Cardiac muscle cell (in vitro differentiated cells and primary cell): ENCODE measurements at places on chromosomes 16 and 17. TPM values are rescaled to one million over a fixed set of nuclear protein-coding genes. Genes with fewer than 3 reads are reported as not detected.

Gene FAM171A2
- total RNA-seq: 45.1 and 49.5 TPM in 2 replicates

Gene NEUROD2
- total RNA-seq: not detected in 2 replicates

Gene PPY
- total RNA-seq: not detected in 2 replicates

Gene TIMP2
- 22.0 and 25.8 TPM in 2 replicates for total RNA-seq

Gene ENO3
- total RNA-seq: 595 and 1,068 TPM in 2 replicates

Gene ST6GALNAC2
- 0.11 and 1.0 TPM in 2 replicates for total RNA-seq

Gene MYH2
- 0.11 TPM in 1 of 2 replicates, not detected in the other for total RNA-seq

Gene TMC6
- 83.0 and 144 TPM in 2 replicates for total RNA-seq

DNA sequence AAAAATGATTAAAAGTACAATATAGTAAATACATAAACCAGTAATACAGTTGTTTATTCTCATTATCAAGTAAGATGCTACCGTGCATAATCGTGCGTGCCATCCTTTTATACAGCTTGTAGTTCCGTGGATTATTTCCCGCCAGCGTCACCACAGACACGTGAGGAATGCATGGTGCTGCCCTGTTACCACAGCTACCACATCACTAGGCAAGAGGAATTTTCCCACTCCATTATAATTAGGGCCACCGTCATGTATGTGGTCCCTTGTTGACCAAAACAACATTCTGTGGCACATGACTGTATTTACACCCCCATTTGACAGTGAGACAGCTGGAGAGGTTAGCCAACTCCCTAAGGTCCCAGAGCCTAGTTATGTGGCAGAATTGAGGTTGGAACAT, 30.5 kb upstream of the LGALS9 start:
- no peak for DNase-seq
- H3K4me1 ChIP-seq: peaks cover 8% of the 10 kb centered on the region
- no peaks in the 10 kb centered on the region for H3K27me3 ChIP-seq
- H3K36me3 ChIP-seq: peaks cover under 1% of the 10 kb centered on the region
- H3K4me3 ChIP-seq: no peak overlapping the region
- no peak overlapping the region for H3K27ac ChIP-seq

GRCh38 chr17:72774236-72774635, 318.3 kb downstream of the SLC39A11 start:
- H3K27me3 ChIP-seq: no peaks in the 10 kb centered on the region
- no peaks in the 10 kb centered on the region for H3K36me3 ChIP-seq
- no peak for DNase-seq
- H3K27ac ChIP-seq: no peak overlapping the region

DNA sequence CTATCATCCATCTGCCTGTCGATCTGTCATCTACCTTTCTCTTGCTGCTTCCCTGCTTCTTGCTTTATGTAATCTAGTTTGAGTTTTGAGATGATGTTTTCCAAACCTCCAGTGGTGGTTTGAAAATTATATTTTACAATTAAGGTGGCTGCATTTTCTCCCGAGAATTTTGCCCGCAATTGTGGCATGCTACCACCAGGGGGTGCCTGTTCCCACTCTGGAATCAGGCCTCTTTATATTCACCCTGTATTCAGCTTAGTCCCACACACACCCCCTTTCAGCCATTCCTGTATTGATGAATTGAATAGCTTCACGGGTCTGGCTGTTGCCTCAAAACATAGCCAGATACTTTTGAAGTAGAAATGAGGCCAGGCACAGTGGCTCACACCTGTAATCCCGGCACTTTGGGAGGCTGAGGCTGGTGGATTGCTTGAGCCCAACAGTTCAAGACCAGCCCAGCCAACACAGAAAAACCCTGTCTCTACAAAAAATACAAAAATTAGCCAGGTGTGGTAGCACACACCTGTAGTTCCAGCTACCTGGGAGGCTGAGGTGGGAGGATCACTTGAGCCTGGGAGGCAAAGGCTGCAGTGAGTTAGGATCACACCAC, 3.2 kb downstream of the PRSS22 start:
- no peak for DNase-seq
- H3K4me1 ChIP-seq: no peaks in the 10 kb centered on the region
- H3K36me3 ChIP-seq: no peaks in the 10 kb centered on the region
- no peak overlapping the region for H3K4me3 ChIP-seq
- peaks cover 29% of the 10 kb centered on the region for H3K27me3 ChIP-seq

GRCh38 chr17:65231662-65232335, 94.6 kb downstream of the RGS9 start:
- H3K27ac ChIP-seq: no peak overlapping the region
- DNase-seq: peak; percentile 83
- H3K36me3 ChIP-seq: no peaks in the 10 kb centered on the region
- no peak overlapping the region for H3K4me3 ChIP-seq
- no peaks in the 10 kb centered on the region for H3K27me3 ChIP-seq

GRCh38 chr16:78654929-78655328, 555.5 kb downstream of the WWOX start:
- no peaks in the 10 kb centered on the region for H3K4me1 ChIP-seq
- H3K36me3 ChIP-seq: no peaks in the 10 kb centered on the region
- no peak overlapping the region for H3K4me3 ChIP-seq
- no peaks in the 10 kb centered on the region for H3K27me3 ChIP-seq
- no peak for DNase-seq
- no peak overlapping the region for H3K27ac ChIP-seq

DNA sequence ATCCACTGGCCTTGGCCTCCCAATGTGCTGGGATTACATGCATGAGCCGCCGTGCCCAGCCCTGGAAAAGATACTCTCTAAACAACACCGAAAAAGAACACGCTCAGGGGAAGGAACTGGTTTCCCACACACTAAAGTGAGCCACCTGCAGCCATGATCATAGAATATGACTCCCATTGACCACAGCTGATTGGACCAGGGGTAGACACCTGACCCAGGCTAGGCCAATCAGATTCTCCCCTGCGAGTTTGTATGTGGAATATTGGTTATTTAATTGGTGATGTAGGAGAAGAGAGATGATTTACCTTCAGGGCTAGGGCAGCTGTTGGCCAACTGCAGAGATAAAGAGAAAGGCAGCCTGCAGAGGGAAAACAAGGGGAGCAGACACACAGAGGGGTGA, 9.0 kb upstream of the GGA2 start:
- no peaks in the 10 kb centered on the region for H3K27me3 ChIP-seq
- H3K27ac ChIP-seq: no peak overlapping the region
- H3K36me3 ChIP-seq: peaks cover 21% of the 10 kb centered on the region
- no peak overlapping the region for H3K4me3 ChIP-seq

DNA sequence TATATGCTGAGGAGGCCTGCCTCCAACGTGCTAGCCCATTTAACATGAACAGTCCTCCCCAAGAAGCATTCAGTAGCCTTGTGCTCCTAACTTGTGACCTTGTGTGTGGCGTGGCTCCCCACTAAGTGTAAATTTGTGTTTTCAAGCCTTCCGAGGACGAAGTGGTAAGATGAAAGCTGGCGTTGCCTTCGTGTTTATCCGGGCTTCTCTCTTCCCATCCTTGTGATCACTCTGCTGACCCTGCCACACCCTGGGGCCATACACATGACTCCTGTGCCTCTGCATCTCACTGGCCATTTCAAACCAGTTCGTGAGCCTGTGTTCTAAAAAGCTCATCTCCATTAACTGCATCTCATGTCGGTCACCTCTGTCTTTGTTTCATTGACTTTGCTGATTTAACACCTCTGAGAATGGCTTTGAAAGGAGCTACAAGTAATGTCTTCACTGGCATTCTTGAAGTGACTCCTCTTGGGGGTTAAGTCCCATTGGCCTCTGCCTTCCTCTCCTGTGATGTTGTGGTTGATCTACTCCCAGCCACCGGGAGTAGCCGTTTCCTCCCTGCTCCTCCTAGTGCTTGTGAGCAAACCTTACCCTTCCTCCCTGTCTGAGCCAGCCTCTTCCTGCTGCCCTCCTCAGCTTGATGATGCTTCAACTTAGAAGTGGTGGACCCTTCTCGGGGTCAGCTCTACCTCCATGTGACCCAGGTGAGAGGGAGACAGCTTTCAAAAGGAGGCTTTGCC, 27.4 kb upstream of the NAGLU start:
- H3K4me1 ChIP-seq: peaks cover 18% of the 10 kb centered on the region
- peaks cover 8% of the 10 kb centered on the region for H3K36me3 ChIP-seq
- no peak overlapping the region for H3K27ac ChIP-seq
- DNase-seq: peak; percentile 10
- no peaks in the 10 kb centered on the region for H3K27me3 ChIP-seq
- H3K4me3 ChIP-seq: no peak overlapping the region

DNA sequence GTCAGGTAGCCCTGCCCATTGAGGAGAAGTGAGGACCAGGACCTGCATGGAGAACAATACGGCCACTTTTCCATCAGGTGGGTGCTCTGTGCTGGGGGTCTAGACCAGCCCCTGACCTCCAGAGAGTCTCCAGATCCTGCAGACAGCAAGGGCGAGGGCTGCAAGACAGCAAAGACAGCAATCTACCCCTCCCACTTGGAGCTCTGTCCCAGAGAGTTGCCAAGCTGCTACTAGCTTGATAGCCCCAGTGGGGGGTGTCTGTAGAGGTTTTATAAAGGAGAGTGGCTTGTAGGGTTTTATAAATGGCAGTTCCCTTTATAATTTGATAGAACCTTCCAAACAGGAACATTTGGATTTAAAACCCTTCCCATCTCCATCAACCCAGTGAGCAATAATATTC, 16.7 kb upstream of the SLFN11 start:
- no peak overlapping the region for H3K4me3 ChIP-seq
- H3K4me1 ChIP-seq: no peaks in the 10 kb centered on the region
- no peaks in the 10 kb centered on the region for H3K36me3 ChIP-seq
- DNase-seq: no peak
- H3K27me3 ChIP-seq: peaks cover 3% of the 10 kb centered on the region

GRCh38 chr16:49838441-49839016, 17.4 kb downstream of the ZNF423 start:
- peak overlapping the region; percentile 4 for H3K4me3 ChIP-seq
- H3K27me3 ChIP-seq: no peaks in the 10 kb centered on the region
- no peaks in the 10 kb centered on the region for H3K36me3 ChIP-seq
- peaks cover 24% of the 10 kb centered on the region for H3K4me1 ChIP-seq

GRCh38 chr16:87674419-87674818, 72.1 kb downstream of the JPH3 start:
- H3K27ac ChIP-seq: no peak overlapping the region
- no peak overlapping the region for H3K4me3 ChIP-seq
- H3K4me1 ChIP-seq: no peaks in the 10 kb centered on the region
- H3K27me3 ChIP-seq: no peaks in the 10 kb centered on the region
- no peak for DNase-seq

- H3K36me3 ChIP-seq: no peaks in the 10 kb centered on the region
- H3K4me1 ChIP-seq: no peaks in the 10 kb centered on the region
- H3K27me3 ChIP-seq: no peaks in the 10 kb centered on the region
- no peak overlapping the region for H3K27ac ChIP-seq
- no peak overlapping the region for H3K4me3 ChIP-seq
Measured at GRCh38 chr17:14448818-14449217, 147.9 kb downstream of the HS3ST3B1 start.

- peaks cover 38% of the 10 kb centered on the region for H3K4me1 ChIP-seq
- peak overlapping the region; percentile 79 for H3K27ac ChIP-seq
- H3K4me3 ChIP-seq: no peak overlapping the region
- H3K36me3 ChIP-seq: no peaks in the 10 kb centered on the region
- H3K27me3 ChIP-seq: no peaks in the 10 kb centered on the region
- peak; percentile 63 for DNase-seq
Measured at GRCh38 chr17:1111599-1112443, 68.0 kb downstream of the ABR start.

- H3K27ac ChIP-seq: no peak overlapping the region
- H3K27me3 ChIP-seq: peaks cover 6% of the 10 kb centered on the region
- no peak for DNase-seq
- peaks cover 5% of the 10 kb centered on the region for H3K4me1 ChIP-seq
Measured at GRCh38 chr16:31703526-31704128, 170.0 kb upstream of the ZNF267 start.

- H3K27ac ChIP-seq: no peak overlapping the region
- no peaks in the 10 kb centered on the region for H3K4me1 ChIP-seq
- DNase-seq: peak; percentile 42
- no peak overlapping the region for H3K4me3 ChIP-seq
- H3K36me3 ChIP-seq: no peaks in the 10 kb centered on the region
Measured at GRCh38 chr16:74724820-74725549, 24.3 kb upstream of the MLKL start.

DNA sequence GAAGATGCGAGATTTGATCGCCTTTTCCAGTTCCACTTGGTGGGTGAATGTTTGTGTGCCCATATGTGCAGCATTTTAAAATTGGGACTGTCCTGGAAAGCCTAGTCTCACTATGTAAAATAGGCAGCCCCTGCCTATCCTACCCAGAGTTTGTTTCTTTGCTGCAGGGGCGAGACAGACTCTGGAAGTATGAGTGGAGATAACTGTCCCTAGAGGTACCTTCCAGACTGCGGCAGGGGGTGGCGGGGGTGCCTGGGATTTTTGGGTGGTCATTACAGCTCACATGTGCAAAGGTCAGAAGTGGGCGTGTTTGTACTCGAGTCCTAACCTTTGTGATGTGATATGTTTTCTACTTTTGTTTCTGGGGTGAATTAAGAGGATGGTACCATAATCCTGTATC, 36.6 kb downstream of the MPRIP start:
- peak overlapping the region; percentile 45 for H3K27ac ChIP-seq
- H3K27me3 ChIP-seq: no peaks in the 10 kb centered on the region
- peaks cover 6% of the 10 kb centered on the region for H3K36me3 ChIP-seq
- no peak overlapping the region for H3K4me3 ChIP-seq
- H3K4me1 ChIP-seq: peaks cover 35% of the 10 kb centered on the region

GRCh38 chr17:37083456-37083855, 134.7 kb downstream of the AATF start:
- no peak overlapping the region for H3K27ac ChIP-seq
- no peaks in the 10 kb centered on the region for H3K4me1 ChIP-seq
- no peaks in the 10 kb centered on the region for H3K36me3 ChIP-seq
- no peak for DNase-seq
- H3K4me3 ChIP-seq: no peak overlapping the region

DNA sequence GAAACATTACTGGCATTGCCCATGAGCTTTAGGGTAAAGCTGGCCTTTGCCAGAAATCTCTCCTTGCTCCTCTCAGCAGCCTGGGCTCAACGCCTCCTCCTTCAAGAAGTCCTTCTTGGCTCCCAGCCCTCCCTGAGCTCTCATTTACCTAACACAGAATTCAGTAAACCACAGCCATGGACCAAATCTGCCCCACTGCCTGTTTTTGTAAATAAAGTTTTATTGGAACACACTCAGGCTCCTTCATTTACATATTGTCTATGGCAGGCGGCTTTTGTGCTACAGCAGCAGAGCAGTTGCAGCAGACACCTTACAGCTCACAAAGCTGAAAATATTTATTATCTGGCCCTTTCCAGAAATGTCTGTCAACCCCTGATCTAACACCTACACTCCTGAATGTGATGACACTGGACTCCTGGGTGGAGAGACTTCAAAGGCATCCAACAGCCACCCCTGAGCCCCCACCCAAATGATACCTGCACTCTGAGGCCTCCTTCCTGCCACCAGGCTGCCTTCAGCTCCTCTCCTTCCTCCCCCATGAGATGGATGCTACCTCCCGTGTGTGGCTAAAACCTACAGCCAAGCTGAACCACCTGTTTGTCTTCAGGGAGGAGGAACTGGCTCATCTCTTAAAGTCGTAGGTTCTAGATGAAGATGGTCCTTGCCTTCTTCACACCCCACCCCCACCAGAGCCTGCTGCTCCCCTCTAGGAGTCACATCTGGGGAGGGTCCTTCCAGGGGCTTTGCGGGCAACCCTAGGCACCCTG, 41.6 kb downstream of the PIMREG start:
- H3K27ac ChIP-seq: no peak overlapping the region
- DNase-seq: no peak
- H3K4me1 ChIP-seq: no peaks in the 10 kb centered on the region

GRCh38 chr17:3982113-3982512, 17.9 kb upstream of the ATP2A3 start:
- no peaks in the 10 kb centered on the region for H3K4me1 ChIP-seq
- no peaks in the 10 kb centered on the region for H3K27me3 ChIP-seq
- no peak for DNase-seq
- H3K4me3 ChIP-seq: no peak overlapping the region
- no peak overlapping the region for H3K27ac ChIP-seq
- H3K36me3 ChIP-seq: no peaks in the 10 kb centered on the region
